AML-193 (cell line): ENCODE measurements at places on chromosomes 16 and 17.

- no peak for DNase-seq
Measured at GRCh38 chr17:65586899-65587298, 25.5 kb upstream of the AXIN2 start.

- no peak for DNase-seq
Measured at GRCh38 chr16:1650131-1650530, 27.9 kb upstream of the JPT2 start.

DNA sequence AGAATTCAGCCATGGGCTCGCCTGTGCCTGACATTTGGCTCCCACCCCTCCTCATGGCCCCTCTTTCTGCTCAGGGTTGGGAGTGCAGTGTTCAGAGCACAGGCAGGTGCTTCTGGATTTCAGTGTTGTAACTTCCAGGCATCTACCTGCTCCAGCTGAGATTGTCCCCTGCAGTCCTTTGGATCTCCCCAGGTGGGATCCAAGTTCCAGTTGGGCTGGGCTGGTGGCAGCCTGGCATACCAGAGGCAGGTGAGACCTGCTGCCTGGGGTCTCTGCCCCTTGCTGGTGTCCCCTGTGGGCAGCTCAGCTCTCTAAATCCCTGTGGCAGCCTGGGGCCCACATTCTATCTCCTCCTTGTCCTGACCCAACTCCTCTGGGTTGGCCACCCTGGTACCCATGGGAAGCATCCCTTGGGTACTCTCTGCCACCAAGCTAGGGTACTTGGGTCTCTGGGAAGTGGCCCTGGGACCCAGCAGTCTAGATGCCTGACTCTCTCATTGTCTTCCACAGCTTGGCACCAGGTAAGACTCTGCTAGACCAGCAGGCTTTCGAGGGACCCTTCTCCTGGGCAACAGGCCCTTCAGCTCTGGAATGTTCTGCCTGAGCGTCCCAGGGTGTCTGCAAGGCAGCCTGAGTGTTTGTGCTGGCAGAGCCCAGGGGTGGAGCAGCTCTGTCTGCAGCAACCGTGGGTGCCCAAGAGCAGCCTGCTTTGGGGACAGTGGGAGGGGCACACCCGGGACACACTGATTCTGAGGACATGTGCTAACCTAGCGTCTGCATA, 42.5 kb downstream of the DNAH17 start:
- DNase-seq: no peak

DNA sequence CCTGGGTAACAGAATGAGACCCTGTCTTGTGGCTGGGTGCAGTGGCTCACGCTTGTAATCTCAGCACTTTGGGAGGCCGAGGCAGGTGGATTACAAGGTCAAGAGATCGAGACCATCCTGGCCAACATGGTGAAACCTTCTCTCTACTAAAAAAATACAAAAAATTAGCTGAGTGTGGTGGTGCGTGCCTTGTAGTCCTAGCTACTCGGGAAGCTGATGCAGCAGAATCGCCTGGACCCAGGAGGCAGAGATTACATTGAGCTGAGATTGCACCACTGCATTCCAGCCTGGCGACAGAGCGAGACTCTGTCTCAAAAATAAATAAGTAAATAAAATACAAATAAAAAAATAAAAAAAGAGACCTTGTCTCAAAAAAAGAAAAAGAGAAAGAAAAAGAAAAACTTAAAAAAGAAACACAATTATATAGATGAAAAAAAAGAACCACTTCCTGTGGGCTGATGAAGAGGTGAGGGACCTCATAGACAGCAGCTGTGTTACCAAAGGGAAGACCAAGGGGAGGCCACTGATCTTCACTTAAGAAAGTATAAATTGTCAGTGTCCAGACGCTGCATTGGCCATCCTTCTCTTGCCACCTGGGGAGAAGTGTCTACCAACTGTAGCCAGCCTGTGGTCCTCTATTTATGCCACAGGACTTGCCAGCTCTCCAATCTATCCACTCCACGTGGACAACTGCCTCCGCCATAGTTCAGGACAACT, 24.4 kb upstream of the SMG1 start:
- DNase-seq: no peak

- no peak for DNase-seq
Measured at GRCh38 chr17:77723909-77724875, 234.3 kb upstream of the TNRC6C start.

DNA sequence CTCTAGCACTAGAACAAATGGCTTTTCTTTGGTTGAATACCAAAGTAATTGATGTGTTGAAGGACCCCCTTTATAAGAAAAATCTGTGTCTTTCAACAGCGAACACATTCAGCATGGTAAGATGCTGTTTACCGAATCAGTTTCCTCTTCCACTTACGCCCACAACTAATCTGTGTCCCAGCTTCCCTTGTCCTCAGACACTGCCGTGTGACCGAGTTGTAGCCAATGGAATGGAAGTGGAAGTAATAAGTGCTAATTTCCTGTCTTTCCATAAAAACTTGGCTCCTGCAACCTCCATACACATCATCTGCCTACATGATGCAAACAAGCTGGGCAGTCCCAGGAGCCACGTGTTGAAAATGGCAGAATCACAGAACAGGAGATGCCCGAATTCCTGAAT, 10.4 kb downstream of the CDIPT start:
- DNase-seq: no peak

DNA sequence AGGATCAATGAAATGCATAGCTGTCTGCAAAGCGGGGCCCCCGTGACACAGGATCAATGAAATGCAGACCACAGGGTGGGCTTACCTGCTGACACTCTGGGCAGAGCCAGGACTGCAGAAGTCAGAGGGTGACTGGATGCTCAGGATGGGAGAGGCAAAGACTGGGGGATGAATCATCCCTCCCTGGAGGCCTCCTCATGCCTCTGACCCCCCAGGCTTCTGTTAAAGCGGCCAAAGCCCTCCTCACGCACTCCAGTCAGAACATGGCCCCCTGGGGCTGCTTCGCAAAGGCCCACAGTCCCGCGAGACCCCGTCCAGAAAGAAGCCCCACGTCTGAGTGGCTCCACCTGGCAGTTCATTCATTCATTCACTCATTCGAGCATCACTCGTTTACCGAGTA, 38.4 kb upstream of the FOXF1 start:
- DNase-seq: no peak

DNA sequence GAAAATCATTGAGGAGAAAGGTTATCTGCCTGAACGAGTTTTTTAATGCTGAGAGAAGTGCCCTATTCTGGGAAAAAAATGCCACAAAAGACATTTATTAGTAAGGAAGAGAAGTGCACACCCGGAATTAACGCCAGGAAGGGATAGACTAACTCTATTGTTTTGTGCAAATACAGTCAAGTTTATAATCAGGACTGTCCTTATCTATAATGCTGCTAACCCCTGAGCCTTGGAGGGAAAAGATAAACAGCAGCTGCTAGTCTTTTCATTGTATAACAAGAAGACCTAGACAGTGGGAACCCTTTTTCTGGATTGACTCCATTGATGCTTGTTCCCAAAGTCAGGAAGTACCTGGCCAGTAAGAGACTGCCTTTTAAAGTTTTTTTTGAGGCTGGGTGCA, 26.5 kb downstream of the BCAS3 start:
- no peak for DNase-seq

DNA sequence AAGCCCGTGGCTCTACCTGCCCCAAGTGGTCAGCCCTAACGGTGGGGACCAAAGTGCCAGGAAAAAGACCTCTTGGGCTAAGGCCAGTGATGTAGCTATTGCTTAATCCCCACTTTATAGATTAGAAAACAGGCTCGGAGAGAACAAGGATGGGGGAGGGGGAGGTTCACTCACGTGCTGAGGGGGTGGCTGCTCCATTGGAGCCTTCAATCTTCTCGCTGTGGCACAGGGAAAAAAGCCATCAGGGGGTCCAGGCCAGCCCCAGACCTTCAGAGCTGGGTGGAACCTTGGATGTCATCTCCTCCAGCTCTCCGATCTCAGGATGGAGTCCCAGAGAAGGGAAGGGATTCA, 45.9 kb downstream of the SRCIN1 start:
- DNase-seq: no peak

DNA sequence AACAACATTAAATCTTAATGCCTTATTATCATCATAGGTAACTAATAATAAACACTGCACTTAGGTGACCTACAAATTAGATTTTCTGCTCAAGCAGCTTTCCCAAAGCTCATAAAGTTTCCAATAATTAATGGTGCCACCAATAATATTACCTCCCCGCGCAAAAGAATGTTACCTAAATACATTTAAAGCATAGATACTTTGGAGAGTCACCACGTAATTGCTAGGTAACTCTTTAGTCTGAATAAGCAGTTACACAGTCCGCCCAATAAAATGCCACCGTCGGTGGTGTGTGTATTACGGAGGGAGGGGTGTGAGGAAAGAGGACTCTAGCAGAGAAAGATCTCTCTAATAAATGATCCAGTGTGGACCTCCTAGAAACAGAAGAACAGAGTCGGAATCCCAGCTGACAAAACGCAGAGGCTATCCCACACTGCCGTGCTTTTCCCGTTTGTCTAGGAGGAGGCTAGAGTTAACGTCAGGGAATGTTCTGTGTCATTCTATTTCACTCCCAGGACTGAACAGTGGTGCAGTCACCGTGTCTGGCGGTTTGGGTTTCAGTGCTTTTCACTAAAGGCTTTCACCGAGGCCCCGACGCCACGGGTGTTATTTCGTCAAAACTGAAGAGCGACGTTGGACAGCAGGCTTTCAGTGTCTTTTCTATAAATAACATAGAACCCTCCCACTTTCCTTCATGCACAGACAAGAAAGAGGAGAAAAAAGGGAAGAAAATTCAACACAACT, 630 bp downstream of the RNFT1 start:
- peak; percentile 88 for DNase-seq

DNA sequence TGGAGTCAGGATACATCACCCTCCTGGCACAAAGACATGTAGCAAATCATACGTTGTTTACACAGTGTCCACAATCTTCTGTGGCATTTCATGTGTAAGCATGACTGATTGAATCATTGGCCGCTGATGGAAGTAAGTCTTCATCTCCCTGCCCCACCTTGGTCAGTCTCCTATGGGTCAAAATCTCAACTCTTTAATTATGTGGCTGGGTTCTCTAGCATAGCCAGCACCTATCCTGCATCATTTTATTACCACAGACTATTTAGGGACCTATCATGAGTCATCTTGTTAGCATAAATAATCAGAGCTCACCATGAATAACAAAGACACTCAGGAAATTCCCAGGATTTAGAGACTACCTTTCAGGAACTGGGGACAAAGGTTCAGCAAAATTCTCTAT, 15.9 kb downstream of the TANC2 start:
- no peak for DNase-seq

GRCh38 chr16:11238272-11239202, 17.5 kb downstream of the SOCS1 start:
- no peak for DNase-seq

DNA sequence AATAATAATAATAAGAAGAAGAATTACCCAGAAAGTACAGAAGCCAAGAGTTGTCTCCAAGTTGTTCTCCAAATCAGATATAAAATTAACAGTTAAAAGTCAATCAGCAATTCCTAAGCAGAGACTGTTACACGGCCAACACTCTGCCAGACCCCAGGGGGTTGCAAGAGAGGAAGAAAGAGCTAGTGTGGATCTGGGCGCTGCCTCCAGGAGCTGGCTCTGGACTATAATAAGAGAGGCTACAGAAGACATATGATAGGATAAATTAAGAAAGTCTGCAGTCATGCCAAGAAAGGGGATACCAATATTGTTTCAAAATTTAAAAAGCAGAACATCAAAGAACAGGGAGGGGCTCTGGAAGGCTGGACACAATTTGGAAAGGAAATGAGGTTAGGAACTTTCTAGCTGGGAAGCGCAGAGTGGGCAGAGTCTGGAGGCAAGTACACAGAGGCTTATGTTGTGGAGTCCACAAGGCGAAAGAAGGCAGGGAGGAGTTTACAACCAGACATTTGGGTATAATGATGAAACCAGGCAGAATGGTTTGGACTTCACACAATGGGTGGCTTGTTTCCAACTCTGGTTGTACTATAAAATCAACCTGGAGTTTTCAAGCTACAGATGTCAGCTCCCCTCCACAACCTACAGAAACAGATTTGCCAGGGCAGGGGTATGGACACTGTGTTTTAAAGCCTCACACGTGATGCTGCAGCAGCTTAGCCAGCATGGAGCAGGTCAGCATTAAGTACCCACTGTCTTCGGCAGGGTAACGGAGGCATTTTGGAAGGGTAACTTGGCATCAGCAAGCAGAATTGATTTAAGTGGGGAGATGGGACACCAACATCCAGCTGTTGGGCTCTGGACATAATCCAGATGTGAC, 49.4 kb downstream of the SLC39A11 start:
- no peak for DNase-seq

DNA sequence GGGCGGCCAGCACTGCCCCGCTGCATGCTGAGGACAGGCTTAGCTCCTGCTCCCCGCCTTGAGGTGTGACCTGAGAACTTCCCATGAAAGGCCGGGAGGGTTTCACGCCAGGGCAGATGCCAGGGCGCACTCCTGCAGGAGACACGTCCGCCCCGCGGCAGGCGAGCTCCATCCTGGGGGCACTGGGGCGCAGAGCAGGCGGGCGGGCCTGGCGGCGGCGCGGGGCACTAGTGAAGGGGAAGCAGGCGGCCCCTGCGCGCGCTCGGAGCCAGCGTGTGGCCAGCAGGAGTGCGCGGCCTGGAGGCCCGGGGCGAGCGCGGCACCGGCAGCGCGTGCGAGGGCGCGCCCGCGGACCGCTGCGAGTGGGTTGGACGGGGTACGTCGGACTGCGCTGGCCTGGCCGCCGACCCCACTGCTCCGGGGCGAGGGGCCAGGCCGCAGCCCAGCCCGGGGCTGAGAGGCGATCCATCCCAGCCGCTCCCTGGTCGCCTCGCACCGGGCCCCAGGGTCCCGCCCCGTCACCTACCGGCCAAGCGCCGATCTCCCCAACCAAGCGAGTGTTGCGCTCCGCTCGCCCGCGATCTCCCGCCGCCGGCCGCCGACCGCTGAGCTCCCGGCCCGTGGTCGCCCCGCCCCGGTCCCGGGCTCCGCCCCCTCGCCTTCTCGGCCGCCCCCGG, at the start of gene MAP3K14:
MAP3K14 (minus strand) TSS at position 587 of the 677 bp plus-strand sequence. CDS start 26,275 bp downstream, outside the sequence.
- DNase-seq: peak; percentile 65

DNA sequence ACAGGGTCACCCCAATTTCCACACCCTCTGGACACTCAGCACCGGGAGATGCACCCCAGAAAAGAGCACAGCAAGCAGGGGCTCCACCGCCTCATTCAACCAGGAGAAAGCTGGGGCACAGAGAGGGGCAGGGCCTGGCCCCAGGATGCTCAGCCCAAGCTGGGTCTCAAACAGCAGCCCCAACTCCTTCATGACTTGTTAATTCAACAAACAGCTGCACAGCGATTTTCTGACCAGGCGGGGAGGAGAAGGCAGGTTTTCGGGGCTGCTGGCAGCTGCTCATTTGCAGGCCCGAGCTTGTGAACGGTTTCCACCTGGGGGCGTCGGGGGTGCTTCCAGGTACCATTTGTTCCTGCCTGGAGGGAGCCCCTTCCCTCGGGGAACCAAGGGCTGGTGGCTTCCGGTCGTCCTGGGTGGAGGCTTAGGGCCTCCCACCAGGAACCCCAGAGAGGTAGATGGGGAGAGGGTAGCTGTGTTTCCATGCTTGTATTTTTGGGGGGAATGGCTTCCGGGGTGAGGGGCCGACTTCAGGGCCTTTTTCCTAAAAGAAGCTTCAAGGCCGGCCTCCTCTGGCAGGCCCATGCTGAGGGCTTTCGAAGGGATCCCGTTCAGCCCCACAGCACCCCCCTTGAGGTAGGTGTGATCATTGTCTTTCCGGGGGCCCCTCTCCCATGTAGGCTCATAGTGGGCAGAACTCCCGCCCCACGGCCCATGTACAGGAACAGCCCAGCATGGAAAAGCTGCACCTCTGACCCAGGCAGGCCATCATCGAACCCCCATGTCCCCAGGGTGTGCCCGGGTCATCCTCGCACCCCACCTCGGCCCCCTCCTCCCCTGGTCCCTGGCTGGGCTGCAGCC, 191.6 kb upstream of the GSE1 start:
- DNase-seq: no peak
